ENCODE measurements at places on chromosomes 6 and 20. TPM values are rescaled to one million over a fixed set of nuclear protein-coding genes. Genes with fewer than 3 reads are reported as not detected.

DNA sequence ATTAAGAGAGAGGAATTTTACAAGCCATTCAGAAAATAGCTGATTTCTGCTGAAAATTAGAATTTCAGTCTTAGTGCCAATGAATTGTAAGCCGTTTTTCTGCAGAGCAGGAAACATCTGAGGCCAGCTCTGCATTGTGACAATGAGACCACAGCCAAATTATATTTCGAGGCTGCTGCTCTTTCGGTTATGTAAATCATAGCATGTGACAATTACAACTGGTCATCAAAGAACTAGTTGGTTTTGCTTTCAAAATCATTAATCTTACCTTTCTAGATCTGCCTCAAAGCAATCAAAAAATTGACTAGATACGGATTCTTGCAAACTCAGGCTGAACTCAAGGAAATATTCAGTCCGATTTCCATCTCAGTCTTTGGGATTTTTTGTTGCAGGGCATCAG is 33.4 kb upstream of the INSM1 start:
- no peak for DNase-seq

The GRM1 gene
- total RNA-seq, result 0.23 TPM

DNA sequence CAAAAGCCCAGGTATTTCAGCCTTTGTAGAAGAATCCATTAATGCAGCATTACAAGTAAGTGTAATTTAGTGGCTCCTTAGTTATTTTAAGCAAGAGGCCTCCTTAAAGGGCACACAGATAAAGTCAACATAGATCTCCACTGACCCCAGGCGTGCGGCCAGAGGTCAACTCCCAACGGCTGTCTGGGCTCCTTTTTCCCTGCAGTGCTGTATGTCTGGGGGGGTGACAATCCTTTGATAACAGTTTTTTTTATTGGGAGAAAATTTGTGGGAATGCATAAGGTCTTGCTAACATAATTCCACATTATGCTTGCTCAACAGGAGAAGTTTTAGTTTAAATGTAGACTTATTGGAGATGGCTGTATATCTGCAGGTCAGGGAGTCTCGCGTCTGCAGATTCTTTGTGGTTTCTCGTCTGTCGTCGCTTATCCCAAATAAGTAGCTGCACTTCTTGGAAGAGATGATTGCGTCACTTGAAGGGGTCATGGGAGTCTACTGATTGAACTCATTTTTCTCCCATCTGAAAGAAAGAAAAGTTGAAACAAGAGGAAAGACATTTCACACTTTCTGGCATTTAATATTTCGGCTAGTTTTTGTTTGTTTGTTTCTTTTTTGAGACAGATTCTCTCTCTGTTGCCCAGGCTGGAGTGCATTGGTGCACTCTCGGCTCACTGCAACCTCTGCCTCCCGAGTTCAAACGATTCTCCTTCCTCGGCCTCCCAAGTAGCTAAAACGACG is 151.7 kb upstream of the AKAP12 start:
- DNase-seq, result no peak

GRCh38 chr6:149919834-149920225 is 3.1 kb downstream of the RAET1G start:
- no peak for DNase-seq

DNA sequence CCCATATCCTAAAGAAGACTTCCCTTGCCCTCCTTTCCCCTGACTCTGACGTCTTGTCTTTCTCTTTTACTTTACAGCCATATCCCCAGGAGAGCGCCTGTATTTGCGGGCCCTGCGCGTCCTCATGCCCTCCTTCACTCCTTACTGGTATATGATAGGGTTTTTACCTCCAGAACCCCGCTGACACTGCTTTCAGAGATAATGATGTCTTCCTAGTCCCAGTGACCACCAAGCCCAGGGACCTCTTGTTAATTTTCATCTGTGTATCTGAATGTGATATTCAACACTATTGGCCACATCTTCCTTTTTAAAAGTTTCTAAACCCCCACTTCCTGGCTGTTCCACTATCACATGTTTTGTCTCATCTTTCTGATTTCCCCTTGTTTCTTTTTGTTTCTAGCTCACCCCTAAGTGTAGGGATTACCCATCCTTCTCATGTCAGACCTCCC is 102.0 kb downstream of the HIVEP1 start:
- DNase-seq, result no peak

GRCh38 chr6:17454316-17455005 is 61.1 kb downstream of the CAP2 start:
- no peak for DNase-seq

DNA sequence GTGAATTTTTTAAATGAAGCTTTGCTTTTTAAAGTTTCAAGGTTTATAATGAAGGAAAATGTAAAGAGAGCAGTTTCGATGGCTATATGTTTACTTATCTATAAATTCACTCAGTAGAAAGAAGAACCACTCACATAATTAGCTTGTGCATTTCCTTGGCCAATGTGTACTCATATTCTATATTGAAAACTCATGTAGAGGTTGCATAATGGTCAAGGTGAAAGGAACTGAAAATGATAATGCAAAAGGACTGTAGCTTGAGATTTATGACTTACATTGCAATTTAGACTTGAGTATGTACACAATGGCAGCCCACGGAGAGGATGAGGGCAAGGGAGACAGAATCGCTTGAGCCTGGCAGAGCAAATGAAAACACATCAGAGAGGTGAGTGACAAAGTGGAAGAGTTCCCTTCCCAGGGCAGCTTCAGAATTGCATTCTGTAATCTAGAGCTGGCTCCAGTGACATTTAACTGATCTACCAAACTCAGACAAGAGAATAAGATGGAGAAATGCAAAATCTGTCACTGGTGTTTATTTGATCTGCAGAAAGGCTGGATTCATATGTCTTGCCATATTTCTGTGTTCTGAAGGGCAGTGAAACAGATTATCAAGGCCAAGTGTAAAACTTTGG is 191.8 kb downstream of the TMEM200A start:
- DNase-seq, result no peak

The GNAS-AS1 gene
- total RNA-seq, result 4.9 TPM

DNA sequence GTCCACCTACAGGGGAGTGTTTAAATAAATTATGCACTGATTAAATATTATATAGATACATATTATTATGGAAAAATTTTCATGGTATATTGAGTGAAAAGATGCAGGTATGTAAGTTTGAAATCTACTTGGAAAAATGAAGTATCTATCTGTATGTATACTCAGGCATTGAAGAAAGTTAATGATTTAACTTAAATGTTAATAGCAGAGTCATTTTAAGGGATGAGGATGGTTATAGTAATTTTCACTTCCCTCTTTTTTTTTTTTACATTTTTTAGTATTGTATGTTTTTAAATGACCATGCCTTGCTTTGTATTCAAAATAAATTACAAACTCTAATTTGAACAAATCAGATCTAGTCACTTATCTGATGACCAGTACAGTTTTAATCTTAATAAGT is 43.2 kb upstream of the NOTCH4 start:
- no peak for DNase-seq

DNA sequence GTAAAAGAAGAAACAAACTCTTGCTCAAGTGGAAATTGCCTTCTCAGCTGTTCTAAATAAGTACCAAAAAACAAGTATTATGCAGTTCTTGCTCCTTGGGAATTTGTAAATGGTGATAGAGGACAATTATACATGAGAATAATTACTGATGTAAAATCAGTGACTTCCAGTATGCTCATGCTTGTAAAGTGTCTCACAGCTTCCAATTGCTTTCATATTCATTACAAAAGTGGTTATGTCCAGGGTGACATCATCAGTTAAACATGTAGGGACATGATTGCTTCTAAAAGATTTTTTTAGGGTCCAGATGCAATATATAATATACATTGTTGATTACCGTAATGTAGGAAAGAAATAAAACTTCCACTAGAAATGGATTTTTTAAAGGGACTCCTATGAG is 122.8 kb upstream of the B3GAT2 start:
- DNase-seq, result no peak

GRCh38 chr6:116291701-116292396 is 12.1 kb upstream of the TSPYL1 start:
- DNase-seq, result no peak

GRCh38 chr6:70119218-70119835 is 183.6 kb downstream of the COL9A1 start:
- no peak for DNase-seq

GRCh38 chr20:38651154-38651553 is 49.5 kb downstream of the ARHGAP40 start:
- DNase-seq, result no peak

DNA sequence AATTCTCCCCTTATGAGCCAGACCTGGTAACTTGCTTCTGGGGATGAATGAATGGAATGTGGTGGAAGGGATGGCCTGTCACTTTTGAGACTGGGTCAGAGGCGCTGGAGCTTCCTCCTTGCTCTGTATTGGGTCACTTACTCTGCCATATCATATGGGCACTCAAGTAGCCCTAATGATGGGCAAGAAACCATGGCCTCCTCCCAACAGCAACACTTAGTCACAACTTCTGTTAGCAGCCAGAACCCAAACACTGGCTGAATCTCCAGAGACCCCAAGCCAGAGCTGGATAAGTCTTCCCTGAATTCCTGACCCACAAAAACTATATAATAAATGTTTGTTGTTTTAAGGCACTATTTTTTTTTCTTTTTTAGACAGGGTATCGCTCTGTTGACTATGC is 5.5 kb downstream of the E2F1 start:
- DNase-seq, result no peak

The PPP1R16B gene
- total RNA-seq, result 46.9 TPM

- DNase-seq, result no peak
Measured at GRCh38 chr6:108260126-108260808, 573 bp downstream of the SNX3 start.

GRCh38 chr6:50240986-50241385 is 191.3 kb upstream of the DEFB112 start:
- no peak for DNase-seq

The OPRL1 gene
- total RNA-seq, result 10.2 TPM

GRCh38 chr6:31877125-31877650 is 1.6 kb downstream of the SLC44A4 start:
- DNase-seq, result no peak

DNA sequence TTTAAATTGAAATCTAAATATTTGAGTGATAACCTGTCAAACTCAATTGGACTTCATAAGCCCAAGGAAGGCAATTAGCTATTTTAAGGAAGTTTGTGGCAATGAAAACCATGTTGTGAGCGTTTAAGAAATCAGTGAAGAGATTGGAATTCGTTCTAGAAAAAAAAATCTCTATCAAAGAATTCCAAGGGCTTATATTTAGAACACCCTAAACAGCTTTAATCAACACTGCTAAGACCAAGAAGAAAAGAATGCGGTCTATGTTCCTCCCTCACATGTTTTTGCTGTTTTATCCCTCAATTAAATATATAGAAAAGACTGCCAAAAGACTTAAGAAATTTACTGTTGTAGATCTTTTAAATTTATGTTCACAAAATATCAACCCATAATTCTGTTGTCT is 16.6 kb upstream of the ABRACL start:
- no peak for DNase-seq

- no peak for DNase-seq
Measured at GRCh38 chr6:142848156-142848555, 96.8 kb downstream of the HIVEP2 start.

- DNase-seq, result peak; percentile 71
Measured at GRCh38 chr6:159151266-159151855, 17.8 kb upstream of the FNDC1 start.

The TTLL9 gene
- 0.46 TPM for total RNA-seq

DNA sequence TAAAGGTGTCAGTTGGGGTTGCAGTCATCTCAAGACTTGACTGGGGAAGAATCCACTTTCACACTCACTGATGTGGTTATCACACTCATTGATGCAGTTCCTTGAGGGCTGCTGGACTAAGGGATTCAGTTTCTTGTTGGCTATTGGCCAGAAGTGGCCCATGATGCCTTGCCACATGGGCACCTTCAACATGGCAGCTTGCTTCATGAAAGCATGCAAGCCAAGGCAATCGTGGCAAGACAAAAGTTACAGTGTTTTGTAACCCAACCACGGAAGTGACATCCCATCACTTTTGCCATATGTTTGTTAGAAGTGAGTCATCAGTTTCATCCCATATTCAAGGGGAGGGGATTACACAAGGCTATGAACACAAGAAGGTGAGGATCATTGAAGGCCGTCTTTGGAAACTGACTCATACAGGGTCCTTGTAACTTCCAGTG is 3.8 kb upstream of the RANBP9 start:
- no peak for DNase-seq

The BTBD3 gene
- 56.0 TPM for total RNA-seq

- DNase-seq, result peak; percentile 83
Measured at GRCh38 chr6:43263314-43264178, 20.3 kb downstream of the TTBK1 start.

The CDKAL1 gene
- total RNA-seq, result 43.9 TPM

DNA sequence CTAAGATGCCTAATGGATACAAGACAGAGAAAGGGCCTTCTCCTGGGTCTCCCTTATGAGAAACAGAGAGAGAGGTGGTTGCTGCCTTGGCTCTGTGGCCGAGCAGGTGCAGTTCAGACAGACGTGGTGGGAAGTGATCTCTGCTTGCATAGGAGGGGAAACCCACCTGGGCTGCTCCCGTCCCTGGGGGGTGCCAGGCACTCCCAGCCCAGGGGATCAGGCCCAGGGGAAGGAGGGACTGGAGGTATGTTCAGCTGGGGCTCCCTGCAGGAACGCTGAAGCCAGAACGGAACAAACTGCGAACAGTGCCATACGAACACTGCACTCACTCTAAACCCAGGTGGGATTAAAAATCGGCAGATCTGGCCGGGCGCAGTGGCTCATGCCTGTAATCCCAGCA is 35.7 kb upstream of the OVOL2 start:
- DNase-seq, result no peak

DNA sequence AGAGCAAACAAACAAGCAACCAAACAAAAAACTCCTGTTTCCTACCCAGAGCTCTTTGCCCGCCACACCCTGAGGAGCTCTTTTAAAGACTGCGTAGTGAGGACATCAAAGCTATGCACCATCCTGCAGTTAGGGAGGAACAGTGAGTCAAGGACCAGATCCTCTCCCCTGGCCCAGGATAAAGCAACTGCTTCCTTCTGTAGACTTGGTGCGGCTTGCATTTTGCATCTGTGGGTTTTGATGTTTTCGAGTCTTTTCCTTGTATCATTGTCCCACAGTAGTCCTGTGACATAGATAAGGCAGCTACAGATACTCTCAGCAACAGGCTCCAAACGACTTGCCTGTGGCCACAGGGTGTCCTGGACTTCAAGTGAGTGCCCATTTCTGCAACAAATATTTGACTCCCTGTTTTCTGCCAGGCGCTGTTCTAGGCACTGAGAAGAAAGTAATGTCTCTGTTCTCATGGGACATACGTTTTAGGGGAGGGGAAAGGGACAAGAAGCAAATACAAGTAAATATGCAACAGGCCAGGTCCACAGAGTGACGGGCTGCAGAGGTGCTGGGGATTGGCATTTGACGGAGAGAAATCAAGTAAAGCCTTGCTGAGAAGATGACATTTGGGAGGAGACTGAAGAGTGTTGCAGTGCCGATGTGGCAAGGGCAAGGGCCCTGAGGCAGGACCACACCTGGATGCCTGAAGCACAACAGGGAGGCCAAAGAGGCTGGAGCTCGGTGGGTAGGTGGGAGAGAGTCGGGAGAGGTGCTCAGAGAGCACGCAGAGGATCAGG is 35.9 kb upstream of the MAP3K4 start:
- DNase-seq, result no peak

The C6orf58 gene
- 0.82 TPM for total RNA-seq

- no peak for DNase-seq
Measured at GRCh38 chr20:618980-619379, 8.9 kb upstream of the TCF15 start.
